GM23338 (cell line): ENCODE measurements at places on chromosomes 7 and 10. TPM values are rescaled to one million over a fixed set of nuclear protein-coding genes. Genes with fewer than 3 reads are reported as not detected.
A peak's percentile ranks its signal among the peaks of the same experiment; 100 is the strongest.

Gene PAOX
- 4.1 and 6.1 TPM in 2 replicates for polyA plus RNA-seq

Gene CALHM3
- polyA plus RNA-seq: 0.19 TPM in 1 of 2 replicates, not detected in the other

Gene HNRNPA2B1
- 1,534 and 1,577 TPM in 2 replicates for polyA plus RNA-seq

Gene TMEM176B
- polyA plus RNA-seq: 0.42 and 0.83 TPM in 2 replicates

Gene LRRC18
- not detected in 2 replicates for polyA plus RNA-seq

Gene TFEC
- polyA plus RNA-seq: not detected in 2 replicates

Gene TMEM130
- 2.0 TPM in 2 replicates for polyA plus RNA-seq

Gene HOXA4
- not detected in 2 replicates for polyA plus RNA-seq

Gene CFAP69
- 3.1 and 4.9 TPM in 2 replicates for polyA plus RNA-seq

DNA sequence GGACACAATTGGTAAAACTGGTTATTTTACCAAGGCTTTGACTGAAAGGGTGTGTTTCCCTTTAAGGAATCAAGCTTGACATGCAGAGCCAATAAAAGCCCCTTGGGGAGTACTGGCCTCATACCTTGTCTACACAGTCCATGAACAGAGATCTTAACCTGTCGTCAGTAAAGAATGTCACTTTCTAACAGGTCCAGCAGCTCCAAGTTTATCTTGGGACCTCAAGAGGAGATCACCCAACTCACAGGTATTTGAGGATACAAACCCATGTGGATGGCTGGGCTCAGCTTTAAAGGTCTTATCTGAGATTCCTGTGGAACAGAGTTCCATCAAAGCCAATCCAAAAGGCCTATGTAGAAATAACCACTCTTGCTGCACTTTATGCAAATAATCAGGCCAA lies 61.3 kb downstream of the COA1 start:
- DNase-seq: no peak

- DNase-seq: peak; percentile 6
Measured at GRCh38 chr7:42972699-42973500, 40.7 kb downstream of the MRPL32 start.

- DNase-seq: peak; percentile 62
Measured at GRCh38 chr7:38451840-38452239, 178.4 kb upstream of the TARP start.

GRCh38 chr10:30816159-30816819 lies 186.7 kb upstream of the LYZL2 start:
- no peak for DNase-seq

GRCh38 chr10:101157756-101158458 lies 26.8 kb downstream of the TLX1 start:
- no peak for DNase-seq

DNA sequence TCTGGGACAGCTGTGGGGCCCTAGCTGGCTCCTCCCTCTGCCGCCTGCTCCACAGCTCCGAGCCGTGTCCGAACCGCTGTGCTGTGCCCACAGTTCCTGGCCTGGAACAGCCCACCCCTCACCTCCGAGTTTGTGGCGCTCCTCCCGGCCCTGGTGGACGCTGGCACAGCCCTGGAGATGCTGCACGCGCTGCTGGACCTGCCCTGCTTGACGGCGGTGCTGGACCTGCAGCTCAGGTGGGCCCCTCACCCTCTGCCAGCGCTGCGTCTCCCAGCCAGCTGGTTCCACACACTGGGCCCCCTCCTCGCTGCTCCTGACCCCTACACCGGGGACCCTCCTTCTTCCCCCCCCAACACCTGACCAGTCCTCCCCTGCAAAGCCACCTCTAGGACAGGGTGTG lies 12.1 kb downstream of the AP5Z1 start:
- DNase-seq: no peak

GRCh38 chr10:123488436-123488835 lies 177.7 kb upstream of the GPR26 start:
- no peak for DNase-seq

DNA sequence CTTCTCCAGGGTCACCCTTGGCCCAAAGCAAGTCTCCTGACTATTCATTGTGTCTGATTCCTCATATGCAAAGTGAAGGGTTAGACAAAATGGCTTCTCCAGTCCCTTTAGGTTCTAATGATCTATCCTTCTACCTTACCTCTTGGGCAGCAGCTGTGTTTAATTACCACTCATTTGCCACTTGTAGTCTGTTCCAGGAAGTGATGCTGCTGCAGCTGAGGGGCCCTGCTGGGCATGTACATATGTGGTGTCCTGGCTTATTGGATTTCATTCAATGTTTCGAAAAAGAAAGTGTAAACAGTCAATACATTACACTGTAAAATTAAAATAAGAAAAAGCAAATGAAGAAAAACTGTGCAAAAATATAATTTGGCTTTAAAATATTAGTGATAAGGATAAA lies 36.6 kb downstream of the SCIN start:
- no peak for DNase-seq

DNA sequence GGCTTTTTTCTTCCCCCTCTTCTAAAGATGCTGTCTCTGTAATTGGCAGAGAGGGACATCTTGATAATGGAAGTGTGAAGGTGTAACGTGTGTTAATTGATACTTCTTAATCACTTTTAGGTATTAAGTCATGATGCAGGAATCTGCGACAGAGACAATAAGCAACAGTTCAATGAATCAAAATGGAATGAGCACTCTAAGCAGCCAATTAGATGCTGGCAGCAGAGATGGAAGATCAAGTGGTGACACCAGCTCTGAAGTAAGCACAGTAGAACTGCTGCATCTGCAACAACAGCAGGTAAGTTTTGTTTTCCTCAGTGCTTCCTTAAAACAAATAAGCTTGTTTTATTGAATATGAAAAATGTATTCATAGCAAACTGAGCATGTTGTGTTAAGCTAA lies 11.8 kb downstream of the FOXP2 start:
- no peak for DNase-seq

DNA sequence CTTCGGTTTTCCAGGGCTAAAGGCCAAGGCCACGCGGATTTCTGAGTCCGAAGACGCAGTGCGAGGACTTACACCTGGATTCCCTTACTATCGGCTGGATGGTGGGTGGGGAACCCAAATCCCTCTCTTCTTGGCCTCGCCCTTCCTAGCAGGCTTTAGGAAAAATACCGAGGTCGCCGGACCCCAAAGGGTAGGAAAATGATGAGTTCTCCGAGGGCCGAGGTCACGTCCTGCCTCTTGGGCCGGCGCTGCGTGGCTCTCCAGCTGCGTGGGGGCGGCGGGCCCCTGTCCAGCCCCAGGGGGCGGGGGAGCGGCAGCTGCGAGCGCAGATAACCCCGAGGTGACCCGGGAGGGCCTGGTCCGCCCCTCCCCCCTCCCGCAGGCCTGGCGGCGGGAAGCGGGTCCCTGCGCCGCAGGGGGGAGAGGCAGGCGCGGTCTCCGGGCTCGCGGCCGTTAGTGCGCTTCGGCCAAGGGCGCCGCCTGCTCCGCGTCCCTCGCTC lies 805 bp upstream of the HMX3 start:
- peak; percentile 42 for DNase-seq

DNA sequence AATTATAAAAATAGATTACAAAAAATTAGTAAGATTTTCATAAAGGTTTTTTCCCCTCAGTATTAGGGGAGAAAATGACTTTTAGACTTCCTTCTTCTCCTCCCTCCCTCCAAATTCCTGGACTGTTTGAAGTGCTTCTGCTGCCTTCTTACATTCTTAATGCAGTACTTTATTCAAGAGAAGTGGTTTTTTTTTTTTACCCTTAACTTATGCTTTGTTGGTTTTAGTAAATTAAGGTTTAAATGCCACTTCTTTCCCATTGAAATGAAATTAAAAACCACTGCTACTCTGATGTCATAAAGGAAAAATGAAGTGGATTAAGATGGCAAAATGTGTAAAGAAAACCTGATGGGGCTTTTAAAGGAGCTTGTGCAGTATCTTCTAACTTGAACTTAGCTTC lies 140.7 kb downstream of the VTI1A start:
- peak; percentile 47 for DNase-seq
